ENCODE measurements at places on chromosomes 7 and 10.
A peak's percentile ranks its signal among the peaks of the same experiment; 100 is the strongest.

GRCh38 chr7:72466797-72467196, 54.7 kb upstream of the CALN1 start:
- no peaks in the 10 kb centered on the region for H3K4me1 ChIP-seq
- no peak for DNase-seq
- H3K27me3 ChIP-seq: no peaks in the 10 kb centered on the region

GRCh38 chr7:101630591-101630990, 1.5 kb upstream of the MYL10 start:
- H3K27ac ChIP-seq: no peak overlapping the region
- H3K4me1 ChIP-seq: peaks cover 4% of the 10 kb centered on the region
- H3K4me3 ChIP-seq: no peak overlapping the region
- no peaks in the 10 kb centered on the region for H3K27me3 ChIP-seq

GRCh38 chr10:131676046-131676799, 224.6 kb upstream of the PPP2R2D start:
- H3K36me3 ChIP-seq: no peaks in the 10 kb centered on the region
- DNase-seq: no peak
- no peaks in the 10 kb centered on the region for H3K27me3 ChIP-seq
- no peak overlapping the region for H3K4me3 ChIP-seq
- H3K4me1 ChIP-seq: peaks cover 20% of the 10 kb centered on the region
- no peak overlapping the region for H3K27ac ChIP-seq

DNA sequence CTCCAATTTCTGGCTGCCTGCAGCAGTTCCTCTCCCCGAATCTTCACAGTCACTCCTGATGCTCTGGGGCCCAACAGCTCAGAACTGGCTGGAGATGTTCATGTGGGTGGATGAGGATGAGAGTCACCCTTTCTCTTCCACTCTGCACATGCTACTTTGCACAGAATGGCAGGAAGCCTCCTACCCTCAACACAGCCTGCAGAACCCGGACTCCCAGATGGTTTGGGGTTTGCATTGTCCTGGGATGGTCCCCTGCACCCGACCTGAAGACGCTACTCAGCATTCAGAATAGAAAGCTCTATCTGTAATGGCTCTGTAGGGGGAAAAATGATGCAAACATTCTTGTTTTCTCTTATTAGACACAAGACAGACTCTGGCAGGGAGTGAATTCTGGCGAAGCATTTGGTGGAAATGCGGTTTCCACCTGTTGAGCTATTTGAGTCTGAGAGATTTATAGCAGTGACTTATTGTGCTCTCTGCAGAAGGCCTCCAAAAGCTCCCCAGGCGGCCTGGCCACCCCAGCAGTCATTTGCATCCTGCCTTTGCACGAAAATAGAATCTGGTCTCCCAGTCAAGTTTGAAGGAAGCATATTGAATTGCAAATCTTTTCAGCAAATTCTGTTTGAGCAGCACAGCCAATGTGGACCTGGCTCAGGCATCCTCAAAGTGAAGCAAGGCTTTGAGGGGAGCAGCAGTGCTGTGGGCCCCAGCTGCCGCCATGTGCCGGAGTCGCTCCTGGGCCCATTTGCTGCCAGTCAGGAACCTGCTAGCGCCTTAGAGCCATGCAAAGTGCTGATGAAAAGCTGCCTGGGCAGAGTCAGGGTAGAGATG, 309.3 kb downstream of the TCERG1L start:
- peak overlapping the region; percentile 14 for H3K4me3 ChIP-seq
- H3K4me1 ChIP-seq: peaks cover 16% of the 10 kb centered on the region
- H3K27ac ChIP-seq: peak overlapping the region; percentile 59
- DNase-seq: peak; percentile 57

DNA sequence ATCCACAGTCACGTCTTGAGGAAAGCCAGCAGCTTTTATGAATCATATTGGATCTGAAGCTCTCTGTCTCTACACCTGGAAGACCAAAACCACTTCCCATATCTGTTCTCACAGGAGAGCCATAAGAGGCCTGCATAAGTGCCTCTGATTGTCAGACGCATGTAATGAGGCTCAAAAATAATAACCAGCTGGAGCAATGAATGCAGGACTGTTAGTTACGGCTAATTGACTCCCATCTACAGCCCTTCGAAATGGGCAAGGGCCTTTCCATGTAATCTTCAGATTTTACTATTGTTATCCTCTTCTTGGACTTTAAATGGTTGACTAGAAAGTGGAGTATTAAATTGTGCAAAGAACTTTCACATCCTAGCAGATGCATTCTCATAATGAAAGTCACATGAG, 4.4 kb upstream of the SEMA3C start:
- H3K27me3 ChIP-seq: peaks cover 5% of the 10 kb centered on the region
- H3K36me3 ChIP-seq: no peaks in the 10 kb centered on the region
- no peak for DNase-seq

DNA sequence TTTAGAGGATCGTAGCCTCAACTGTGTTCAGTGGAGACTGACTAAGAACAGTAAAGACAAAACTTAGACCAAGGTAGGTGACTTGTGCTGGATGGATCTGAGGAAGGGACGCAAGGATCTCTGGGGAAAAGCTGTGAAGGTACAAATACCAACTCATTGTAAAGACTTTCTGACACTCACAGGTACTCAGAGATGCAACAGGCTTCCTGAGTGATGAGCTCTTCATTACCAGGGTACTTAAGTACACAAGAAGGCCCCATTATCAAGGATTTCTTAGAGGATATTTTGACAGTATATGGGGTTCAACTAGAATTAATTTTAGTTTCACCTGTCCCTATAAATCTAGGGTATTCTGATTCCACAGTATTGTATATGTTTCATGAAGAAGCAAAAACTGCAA, 440.7 kb downstream of the PLXDC2 start:
- H3K4me3 ChIP-seq: no peak overlapping the region
- no peaks in the 10 kb centered on the region for H3K36me3 ChIP-seq
- H3K4me1 ChIP-seq: peaks cover 2% of the 10 kb centered on the region
- DNase-seq: no peak
- H3K27ac ChIP-seq: no peak overlapping the region
- H3K27me3 ChIP-seq: no peaks in the 10 kb centered on the region

- no peaks in the 10 kb centered on the region for H3K4me1 ChIP-seq
- no peaks in the 10 kb centered on the region for H3K36me3 ChIP-seq
- H3K4me3 ChIP-seq: no peak overlapping the region
- H3K27me3 ChIP-seq: no peaks in the 10 kb centered on the region
- DNase-seq: no peak
Observed at GRCh38 chr7:158025686-158026600, 561.7 kb downstream of the PTPRN2 start.

GRCh38 chr10:8043569-8044306, 10.8 kb upstream of the GATA3 start:
- no peaks in the 10 kb centered on the region for H3K36me3 ChIP-seq
- peaks cover 89% of the 10 kb centered on the region for H3K27me3 ChIP-seq
- peak overlapping the region; percentile 21 for H3K4me3 ChIP-seq
- peaks cover 31% of the 10 kb centered on the region for H3K4me1 ChIP-seq
- DNase-seq: peak; percentile 76

DNA sequence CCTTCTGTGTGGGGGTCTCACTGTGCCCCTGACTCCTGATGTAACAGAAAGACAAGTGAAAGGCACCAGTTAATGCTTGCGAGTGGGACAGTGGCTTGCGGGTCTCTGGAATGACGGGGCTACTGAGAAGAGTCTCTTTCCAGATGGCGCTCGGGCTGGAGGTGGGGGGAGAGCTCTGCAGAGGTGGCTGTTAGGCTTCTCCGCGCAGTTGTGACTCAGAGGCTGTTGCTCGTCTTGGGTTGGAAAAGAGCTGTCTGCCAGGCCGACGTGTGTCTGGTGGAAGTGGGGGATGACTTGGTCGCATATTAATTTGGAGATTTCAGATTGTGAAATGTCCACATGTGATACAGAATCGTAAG, 27.9 kb upstream of the SH2B2 start:
- H3K4me3 ChIP-seq: no peak overlapping the region
- H3K36me3 ChIP-seq: no peaks in the 10 kb centered on the region
- DNase-seq: no peak
- no peaks in the 10 kb centered on the region for H3K27me3 ChIP-seq
- no peak overlapping the region for H3K27ac ChIP-seq

DNA sequence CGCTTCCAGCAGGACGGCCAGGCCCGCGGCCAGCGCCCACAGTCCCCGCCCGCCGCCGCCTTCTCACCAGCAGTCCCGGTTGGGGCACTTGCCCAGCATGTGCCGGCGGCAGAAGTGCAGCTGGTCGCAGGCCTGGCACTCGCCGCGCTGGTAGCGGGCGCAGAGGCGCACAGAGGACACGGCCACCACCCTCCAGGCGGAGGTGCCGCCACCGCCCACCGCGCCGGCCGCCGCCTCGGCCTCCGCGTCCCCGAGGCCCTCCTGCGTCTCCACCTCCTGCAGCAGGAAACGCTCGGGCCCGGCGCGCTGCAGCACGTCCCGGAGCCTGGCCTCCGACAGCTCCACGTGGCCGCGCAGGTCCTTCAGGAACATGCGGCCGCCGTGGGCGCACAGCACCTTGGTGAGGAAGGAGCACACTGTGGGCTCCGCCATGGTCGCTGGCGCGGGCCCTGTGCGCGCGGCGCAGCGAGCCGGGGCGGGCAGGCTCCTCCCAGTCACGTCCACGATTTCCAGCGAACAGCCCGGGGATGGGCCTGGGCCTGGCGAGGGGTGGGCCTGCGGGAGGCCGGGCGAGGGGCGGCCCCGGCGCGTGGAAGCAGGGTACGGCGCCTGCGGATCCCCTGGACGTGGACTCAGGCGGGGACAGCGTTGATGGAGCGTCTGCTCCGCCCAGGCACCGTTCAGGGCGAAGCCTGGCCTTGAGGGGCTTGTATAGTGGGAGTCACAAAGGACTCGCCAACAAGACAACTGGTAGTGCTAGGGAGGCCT, at the start of gene ZC3HAV1L:
Gene ZC3HAV1L, minus strand, starts transcription at position 457 of the 768 bp plus-strand sequence. Its CDS starts 25 bp downstream, at position 432.
- peaks cover 9% of the 10 kb centered on the region for H3K4me1 ChIP-seq
- H3K4me3 ChIP-seq: peak within 1 kb of the TSS; percentile 71
- H3K27me3 ChIP-seq: no peaks in the 10 kb centered on the region
- no peaks in the 10 kb centered on the region for H3K36me3 ChIP-seq
- 0 out of 2 replicates have a peak within 1 kb of the TSS, but pooled peaks have one; percentile 30 for H3K27ac ChIP-seq
- no peak for DNase-seq

DNA sequence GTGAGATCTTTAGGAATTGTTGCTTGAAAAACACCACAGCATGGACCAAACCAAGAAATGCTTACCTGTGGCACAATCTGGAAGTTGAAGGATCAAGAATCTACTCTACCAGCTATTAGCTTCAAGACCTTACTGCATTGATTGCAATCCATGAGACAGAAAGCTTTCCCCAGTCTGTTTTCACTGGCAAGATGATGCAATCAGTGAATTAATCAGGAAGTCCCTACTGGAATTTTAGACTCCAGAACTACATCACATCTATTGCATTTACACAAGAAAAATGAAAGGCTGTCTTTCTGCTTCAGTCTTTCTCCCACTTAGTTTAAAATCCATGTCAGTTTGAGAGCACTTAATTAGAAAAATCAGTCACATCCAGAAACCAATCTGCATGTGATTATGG, 191.7 kb downstream of the TFEC start:
- H3K27me3 ChIP-seq: no peaks in the 10 kb centered on the region
- no peaks in the 10 kb centered on the region for H3K36me3 ChIP-seq
- no peak overlapping the region for H3K27ac ChIP-seq

GRCh38 chr10:133109711-133110110, 22.0 kb downstream of the ADGRA1 start:
- H3K36me3 ChIP-seq: no peaks in the 10 kb centered on the region
- DNase-seq: no peak
- no peaks in the 10 kb centered on the region for H3K27me3 ChIP-seq
- no peak overlapping the region for H3K4me3 ChIP-seq
- H3K27ac ChIP-seq: no peak overlapping the region
- H3K4me1 ChIP-seq: no peaks in the 10 kb centered on the region

- no peak overlapping the region for H3K4me3 ChIP-seq
- no peak overlapping the region for H3K27ac ChIP-seq
- H3K27me3 ChIP-seq: no peaks in the 10 kb centered on the region
Observed at GRCh38 chr10:59104186-59104585, 72.3 kb upstream of the PHYHIPL start.

DNA sequence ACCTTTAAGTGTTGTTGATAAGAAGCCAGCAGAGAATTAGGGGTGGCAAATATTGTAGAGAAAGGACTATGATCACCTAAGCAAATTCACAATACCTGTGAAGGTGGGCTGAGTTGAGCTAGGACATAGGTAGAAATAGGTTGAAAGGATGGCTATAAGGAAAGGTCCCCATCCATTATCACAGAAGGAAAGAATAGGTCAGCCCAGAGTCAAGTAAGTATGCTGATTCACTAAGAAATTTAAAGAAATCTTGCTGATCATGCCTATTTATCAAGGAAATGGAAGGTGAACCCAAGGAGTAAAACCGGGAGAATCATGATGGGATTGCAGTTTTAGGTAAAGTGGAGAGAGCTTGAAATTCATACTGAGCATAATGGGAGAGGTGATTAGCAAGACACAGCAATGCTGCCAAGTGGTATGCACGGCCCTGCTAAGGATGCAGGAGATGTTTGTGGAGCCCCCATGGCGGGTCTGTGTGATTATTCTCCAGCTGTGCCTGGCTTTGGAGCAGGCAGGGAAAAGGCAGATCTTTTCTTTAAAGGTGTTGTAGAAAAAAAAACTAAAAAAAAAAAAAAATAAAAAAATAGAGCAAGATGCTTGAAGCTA, 399.4 kb downstream of the PLXDC2 start:
- H3K36me3 ChIP-seq: no peaks in the 10 kb centered on the region
- H3K4me1 ChIP-seq: peaks cover 11% of the 10 kb centered on the region
- no peak overlapping the region for H3K4me3 ChIP-seq
- peak; percentile 53 for DNase-seq
- H3K27ac ChIP-seq: no peak overlapping the region
